CD8-positive, alpha-beta T cell (primary cell): ENCODE measurements at places on chromosomes 5 and 9.

GRCh38 chr9:7489036-7489435, 310.5 kb downstream of the DMAC1 start:
- no peak for DNase-seq

DNA sequence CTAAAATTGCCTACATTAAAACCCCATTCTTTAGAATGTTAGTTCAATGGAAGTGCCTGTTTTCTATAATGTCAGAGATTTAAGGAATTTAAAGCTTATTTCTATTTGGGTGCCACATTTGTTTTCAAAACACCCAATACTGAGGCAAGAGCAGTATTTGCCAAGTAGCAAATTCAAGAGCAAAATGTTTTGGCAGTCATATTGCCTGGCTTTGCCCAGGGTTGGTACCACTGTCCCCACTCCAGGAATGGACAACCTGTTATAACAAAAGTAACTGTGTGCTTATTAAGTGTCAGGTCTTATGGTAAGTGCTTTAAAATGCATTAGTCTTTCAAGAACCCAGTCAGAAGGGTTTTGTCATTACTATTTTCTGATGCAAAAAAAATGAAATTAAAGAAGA, 19.3 kb downstream of the ITGA1 start:
- DNase-seq: no peak

DNA sequence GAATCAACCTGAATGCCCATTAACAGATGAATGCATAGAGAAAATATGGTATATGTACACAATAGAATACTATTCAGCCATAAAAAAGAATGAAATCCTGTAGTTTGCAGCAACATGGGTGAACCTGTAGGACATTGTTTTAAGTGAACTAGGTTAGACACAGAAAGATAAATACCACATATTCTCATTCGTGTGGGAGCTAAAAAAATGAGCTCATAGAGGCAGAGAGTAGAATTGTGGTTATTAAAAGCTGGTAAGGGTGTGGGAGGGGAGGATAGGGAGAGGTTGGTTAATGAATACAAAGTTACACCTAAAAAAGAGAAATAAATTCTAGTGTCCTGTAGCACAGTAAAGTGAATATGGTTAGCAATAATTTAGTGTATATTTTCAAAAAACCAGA, 23.5 kb downstream of the PTTG1 start:
- no peak for DNase-seq

GRCh38 chr5:12367973-12368372, 463.7 kb upstream of the CTNND2 start:
- DNase-seq: no peak

DNA sequence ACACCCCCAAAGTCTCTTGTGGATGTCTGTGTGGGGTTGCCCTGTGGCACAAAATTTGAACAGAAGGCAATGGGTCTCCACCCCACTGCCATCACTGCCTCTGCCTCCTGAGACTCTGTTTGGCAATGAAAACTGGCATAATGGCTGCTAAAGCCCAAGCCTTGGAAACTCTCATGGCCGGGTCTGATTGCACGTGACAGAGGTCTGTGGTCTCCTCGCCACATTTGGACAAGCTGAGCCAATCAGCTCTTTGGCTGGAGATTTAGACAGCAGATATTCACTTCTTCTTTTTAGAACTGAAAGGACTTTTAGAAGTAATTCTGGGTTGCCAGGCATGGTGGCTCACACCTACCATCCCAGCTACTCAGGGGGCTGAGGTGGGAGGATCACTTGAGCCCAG, 5.5 kb downstream of the GGTA1 start:
- no peak for DNase-seq

GRCh38 chr5:33315189-33315588, 125.6 kb upstream of the TARS1 start:
- DNase-seq: no peak

GRCh38 chr5:53066088-53066487, 43.5 kb downstream of the MOCS2 start:
- DNase-seq: no peak

GRCh38 chr5:10301842-10302610, 5.7 kb downstream of the CMBL start:
- no peak for DNase-seq

DNA sequence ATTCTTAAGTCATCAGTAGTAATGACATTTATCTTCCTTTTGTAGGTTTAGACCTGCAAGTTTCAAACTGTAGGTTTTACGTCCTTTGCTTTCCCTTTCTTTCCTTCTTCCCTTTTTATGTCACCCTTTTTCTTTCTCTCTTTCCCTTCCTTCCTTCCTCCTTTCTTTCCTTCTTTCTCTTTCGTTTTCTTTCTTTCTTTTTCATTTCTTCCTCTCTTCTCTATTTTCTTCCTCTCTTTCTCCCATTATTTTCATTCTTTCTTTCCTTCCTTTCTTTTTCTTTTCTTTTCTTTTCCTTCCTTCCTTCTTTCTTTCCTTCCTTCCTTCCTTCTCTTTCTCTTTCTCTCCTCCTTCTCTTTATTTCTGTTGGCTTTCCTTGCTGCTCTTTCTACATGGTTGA, 59.9 kb downstream of the WDR36 start:
- no peak for DNase-seq

- DNase-seq: peak; percentile 83
These were observed 144.5 kb downstream of the AOPEP start for GRCh38 chr9:94870793-94871558.

DNA sequence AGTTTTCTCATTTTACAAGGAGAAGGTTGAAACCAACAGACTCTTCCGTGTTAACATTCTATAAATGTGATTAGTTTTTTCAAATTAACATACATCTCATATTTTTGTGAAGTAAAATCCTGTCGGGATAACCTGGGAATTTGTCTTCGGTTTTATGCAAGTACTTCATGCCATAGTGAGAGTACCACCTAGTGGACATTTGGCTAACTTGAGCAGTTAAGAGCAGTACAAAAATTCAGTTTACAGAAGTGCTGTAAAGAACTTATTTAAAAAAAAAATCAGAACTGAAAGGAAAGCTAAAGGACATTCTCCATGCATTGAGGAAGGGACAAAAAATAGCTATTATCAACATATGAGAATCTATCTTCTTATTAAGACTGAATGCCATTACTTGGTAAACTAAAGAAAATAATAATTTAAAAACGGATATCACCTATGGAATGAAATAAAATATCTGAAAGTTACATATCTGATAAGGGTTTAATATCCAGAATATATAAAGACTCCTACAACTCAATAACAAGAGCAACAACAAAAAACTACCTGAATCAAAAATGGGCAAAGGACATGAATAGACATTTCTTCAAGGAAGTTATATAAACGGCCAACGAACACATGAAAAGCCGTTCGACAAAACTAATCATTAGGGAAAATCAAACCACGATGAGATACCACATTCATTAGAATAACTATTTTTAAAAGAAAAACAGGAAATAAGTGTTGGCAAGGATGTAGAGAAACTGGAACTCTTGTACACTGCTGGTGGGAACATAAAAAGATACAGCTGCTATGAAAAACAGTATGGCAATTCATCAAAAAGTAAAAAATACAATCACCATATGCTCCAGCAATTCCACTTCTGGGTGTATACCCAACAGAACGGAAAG, 117.0 kb upstream of the GNA14 start:
- no peak for DNase-seq

DNA sequence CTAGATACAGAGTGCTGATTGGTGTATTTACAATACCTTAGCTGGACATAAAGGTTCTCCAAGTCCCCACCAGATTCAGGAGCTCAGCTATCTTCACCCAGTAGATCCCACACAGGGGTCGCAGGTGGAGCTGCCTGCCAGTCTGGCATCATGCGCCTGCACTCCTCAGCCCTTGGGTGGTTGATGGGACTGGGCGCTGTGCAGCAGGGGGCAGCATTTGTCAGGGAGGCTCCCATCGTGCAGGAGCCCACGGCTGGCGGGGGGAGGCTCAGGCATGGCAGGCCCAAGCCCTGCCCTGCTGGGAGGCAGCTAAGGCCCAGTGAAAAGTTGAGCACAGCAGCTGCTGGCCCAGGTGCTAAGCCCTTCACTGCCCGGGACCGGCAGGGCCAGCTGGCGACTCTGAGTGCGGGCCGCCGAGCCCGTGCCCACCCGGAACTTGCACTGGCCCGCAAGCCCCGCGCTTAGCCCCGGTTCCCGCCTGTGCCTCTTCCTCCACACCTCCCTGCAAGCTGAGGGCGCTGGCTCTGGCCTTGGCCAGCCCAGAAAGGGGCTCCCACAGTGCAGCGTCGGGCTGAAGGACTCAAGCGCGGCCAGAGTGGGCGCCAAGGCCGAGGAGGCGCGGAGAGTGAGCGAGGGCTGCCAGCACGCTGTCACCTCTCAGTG, 314.1 kb upstream of the ATP10B start:
- no peak for DNase-seq

DNA sequence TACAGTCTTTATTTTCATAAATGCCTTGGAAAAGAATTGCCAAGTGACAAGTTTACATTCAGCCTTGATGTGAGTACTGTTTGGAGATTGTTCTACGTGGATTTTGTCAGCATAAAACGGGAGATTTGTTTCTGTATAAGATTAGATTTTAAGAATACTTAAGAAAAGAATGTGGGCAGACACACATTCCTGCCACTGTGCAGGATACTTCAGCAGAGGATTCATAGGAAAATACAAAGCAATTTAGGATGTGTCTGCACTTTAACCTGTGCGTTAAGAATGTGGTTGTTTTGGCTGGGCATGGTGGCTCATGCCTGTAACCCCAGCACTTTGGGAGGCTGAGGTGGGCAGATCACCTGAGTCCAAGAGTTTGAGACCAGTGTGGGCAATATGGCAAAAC, 37.2 kb downstream of the GPR107 start:
- no peak for DNase-seq

GRCh38 chr5:16754601-16755000, 137.8 kb upstream of the RETREG1 start:
- no peak for DNase-seq

GRCh38 chr5:145996135-145996534, 59.8 kb downstream of the SH3RF2 start:
- no peak for DNase-seq

DNA sequence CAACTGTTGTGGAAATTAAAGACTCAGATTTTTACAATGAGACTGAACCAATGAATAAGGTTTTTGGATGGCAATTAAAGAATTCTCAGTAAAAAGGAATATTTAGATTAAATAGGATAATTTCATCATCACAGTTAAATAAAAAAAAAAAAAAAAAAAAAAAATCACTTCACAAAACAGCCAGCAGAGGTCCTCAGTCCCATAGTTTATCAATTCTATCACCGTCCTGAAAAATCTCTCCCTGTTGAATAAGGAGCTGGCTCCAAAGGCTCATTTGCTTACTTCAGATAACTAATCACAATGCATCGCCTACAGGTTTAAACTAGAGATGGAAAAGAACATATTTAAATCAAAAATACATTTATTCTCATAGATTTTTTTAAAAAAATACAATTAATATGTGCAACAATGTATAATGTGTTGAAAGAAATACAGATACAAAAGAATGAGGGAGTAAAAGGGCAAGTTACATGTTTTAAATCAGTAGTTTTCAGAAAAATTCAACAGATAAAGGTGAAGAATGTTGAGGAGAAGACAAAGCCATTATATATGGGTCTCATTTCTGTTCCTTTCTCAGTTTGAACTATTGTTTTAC, 175.8 kb upstream of the CHD1 start:
- no peak for DNase-seq

- no peak for DNase-seq
These were observed 59.1 kb upstream of the C5orf58 start for GRCh38 chr5:170173647-170174046.

GRCh38 chr5:52837068-52837467, 49.4 kb downstream of the ITGA1 start:
- no peak for DNase-seq

DNA sequence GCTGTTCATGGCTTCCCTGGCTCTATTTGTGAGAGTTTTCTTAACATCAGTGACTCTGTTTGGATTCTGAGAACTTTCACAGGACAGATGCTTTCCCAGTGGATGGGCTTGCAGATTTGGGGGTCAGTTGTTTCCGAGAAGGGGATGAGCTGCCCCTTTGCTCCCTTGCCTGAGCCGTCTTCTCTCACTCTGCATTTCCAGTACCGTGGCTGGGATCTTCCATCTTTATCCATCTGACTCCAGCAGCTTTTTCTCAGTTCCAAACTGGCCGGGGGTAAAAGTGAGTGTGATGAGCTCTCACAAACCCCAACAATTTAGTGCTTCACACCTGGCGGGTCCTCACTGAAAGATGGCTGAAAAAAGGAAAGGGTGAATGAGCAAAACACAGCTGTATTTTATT, 79.1 kb downstream of the TENT4A start:
- no peak for DNase-seq

DNA sequence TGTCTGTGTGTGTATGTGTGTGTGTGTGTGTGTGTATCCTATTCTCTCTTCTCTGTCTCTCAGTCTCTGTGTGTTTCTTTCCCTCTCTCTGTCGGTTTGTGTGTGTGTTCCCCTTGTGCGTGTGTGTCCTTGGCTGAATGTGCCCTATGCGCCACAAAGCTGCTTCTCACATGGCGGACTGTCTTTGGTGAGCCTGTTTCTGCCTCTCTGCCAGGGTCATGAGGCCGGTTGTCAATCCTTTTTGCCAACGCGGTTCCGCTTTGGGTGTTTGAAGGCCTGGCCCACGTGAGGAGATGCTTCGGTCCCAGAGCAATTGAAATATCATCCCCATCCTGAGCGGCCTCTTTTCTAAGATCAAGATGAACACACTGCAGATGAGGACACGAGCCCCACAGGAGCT, 476.0 kb downstream of the SPATA31A7 start:
- DNase-seq: no peak
